ENCODE measurements at places on chromosomes 12 and 14.
A peak's percentile ranks its signal among the peaks of the same experiment; 100 is the strongest.

DNA sequence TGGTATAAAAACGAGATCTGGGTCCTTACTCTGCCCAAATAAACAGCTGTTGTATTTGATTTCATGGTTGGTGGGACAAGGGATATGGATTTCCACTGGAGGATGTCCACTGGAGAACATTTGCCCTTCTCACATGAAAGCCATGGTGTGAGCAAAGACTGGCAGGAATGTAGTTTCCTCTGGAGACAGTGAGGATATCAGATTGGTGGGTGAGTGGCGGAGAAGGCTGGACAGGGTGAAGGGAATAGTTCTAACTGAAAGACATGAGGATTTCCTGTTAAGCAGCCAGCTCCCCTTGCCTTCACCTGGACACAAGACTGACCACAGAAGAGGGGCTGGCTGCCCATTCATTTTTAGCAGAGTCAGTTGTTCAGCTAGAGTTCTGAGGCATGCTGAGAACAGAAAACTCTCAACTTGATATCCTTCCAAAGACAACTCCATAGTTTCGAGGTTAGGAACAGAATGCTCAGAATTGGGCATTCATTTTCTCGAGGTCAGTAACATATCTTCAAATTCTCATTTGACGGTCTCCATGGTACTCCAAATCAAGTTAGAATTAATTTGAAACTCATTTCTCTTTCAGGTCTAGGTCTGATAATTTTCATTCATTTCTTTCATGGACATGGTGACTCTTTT lies 365.7 kb downstream of the LRIG3 start:
- DNase-seq = no peak

GRCh38 chr12:38350342-38351174 lies 34.0 kb downstream of the ALG10B start:
- no peak for DNase-seq

GRCh38 chr12:93256256-93256969 lies 121.3 kb upstream of the NUDT4 start:
- DNase-seq = no peak

DNA sequence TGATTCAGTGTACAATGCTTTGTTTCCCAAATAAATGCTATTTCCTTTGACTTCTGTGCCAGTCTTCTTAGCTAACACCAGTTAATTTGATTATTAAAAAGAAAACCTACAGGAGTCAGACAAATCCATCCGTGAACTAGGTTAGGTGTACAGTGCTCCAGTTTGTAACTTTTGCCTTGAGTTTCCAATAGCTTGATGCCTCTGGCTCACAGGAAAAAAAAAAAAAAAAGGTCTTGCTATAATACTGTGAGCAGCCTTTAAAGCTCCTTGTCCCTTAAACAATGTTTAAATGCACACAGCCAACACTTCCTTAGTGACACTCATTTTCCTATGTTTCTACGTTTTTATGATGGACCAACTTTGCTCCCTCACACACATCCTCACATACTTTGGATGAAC lies 71.8 kb upstream of the TMX1 start:
- no peak for DNase-seq

DNA sequence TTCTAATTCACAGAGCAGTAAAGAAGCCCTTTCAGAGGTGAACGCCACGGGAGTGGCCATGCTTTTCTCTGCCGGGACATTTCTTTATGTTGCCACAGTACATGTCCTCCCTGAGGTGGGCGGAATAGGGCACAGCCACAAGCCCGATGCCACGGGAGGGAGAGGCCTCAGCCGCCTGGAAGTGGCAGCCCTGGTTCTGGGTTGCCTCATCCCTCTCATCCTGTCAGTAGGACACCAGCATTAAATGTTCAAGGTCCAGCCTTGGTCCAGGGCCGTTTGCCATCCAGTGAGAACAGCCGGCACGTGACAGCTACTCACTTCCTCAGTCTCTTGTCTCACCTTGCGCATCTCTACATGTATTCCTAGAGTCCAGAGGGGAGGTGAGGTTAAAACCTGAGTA lies 26.2 kb upstream of the PLEKHD1 start:
- DNase-seq = no peak

DNA sequence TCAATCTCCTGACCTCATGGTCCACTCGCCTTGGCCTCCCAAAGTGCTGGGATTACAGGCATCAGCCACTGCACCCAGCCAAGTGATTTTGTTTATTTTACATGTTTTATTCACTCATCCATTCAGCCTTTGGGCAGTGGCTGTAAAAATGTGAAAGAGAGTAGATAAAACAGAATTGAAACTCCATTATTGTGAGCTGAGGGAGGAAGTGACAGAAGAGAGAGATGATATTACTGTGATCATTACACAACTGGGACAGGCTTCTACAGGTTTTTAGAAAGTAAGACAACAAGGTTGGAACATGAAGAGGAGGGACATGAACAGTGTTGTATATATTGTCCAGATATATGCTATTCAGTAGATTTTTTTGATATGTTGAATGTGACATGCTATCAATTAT lies 25.0 kb downstream of the CREBL2 start:
- DNase-seq = no peak

GRCh38 chr14:97874394-97874793 lies 1077.2 kb downstream of the VRK1 start:
- no peak for DNase-seq

DNA sequence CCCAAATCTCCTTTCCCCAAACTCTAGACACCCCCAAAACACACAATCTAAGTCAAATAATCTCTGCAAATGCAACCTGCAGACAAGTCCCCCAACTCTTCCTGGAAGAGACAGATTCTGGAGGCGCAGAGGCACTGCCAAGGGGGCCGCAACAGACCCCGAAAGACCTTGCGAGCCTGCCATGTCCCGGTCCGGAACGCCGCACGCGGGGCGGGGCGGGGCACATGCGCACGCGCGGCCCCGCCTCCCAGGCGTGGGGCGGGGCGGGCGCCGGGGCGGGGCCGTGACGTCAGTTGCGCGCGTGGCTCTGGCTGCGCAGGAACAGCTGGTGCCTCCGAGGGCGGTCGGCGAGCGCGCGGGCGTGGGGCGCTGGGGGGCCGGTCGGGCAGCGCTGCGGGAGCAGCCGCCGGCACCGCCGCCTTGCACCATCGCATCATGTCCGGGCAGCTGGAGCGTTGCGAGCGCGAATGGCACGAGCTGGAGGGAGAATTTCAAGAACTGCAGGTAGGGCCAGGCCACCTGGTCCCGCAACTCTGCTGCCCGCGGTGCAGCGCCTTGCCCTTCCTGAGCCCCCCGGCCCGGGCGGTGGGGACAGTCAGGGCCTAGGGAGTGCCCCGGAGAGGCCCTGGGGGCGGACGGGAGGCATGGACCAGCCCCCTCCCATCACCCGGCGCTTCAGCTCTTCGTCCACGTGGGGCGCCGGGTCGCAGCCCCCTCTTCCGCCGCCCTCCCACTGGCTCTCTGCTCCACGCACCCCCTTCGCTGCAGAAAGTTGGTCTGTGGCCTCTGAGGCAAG lies at the start of gene TMEM120B:
Gene TMEM120B (plus strand): TSS at position 292 of the 796 bp plus-strand sequence. CDS start 144 bp downstream, at position 436.
- DNase-seq = peak; percentile 71

DNA sequence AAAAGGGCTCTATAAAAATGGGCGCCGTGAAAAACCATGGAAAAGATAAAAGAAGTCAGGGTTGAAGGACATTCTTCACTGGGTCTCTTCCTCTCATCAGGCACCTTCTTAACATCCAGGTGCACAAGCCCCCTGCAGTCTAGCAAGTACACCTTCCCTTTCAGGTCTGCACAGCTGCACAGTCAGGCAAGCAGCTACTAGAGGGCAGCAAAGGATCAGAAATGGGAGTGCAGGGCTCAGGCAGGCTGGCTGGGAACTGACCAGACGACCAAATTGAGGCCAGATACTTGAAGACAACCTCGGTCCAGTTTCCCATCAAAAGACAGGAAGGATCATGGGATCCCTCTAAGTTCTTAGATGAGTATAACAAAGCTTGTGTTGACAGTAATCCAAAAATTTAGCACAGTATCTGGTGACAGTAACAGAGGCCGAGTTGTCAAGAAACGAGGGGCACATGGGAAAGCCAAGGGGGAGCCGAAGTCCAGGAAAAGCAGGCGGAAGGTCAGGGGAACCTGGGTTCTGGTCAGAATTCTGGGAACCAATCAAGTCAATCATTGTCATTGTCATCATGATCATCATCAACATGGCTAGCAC lies 10.1 kb upstream of the GRIP1 start:
- peak; percentile 82 for DNase-seq

DNA sequence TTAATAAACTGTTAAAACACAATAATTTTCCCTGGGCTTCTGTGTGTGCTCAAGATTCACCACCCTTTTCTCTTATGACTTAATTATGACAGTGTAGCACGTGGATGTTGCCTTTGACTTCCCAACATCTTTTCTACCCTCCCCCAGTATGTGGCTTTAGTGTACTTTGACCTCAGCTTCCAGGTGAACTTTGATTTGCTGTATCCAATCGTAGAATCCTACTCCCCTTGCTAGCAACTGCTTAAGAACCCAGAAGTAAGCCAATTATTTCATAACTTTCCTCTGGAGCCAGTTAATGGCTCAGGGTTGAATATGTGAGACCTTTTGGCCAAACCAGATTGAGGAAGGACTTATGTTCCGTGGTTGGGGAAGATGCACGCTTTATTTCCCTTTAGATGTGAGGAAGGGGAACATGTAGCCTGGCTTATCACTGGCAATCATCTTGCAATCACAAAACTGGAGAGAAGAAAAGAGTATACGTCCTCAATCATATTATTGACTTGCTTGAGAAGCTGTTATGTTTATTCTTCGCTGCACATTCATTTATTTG lies 259.6 kb upstream of the ATP2B1 start:
- DNase-seq = no peak

GRCh38 chr12:114529966-114530365 lies 124.0 kb upstream of the TBX5 start:
- DNase-seq = no peak

GRCh38 chr14:60087668-60088067 lies 4.1 kb upstream of the PCNX4 start:
- DNase-seq = no peak

GRCh38 chr14:84856751-84857534 lies 673.0 kb upstream of the FLRT2 start:
- no peak for DNase-seq

DNA sequence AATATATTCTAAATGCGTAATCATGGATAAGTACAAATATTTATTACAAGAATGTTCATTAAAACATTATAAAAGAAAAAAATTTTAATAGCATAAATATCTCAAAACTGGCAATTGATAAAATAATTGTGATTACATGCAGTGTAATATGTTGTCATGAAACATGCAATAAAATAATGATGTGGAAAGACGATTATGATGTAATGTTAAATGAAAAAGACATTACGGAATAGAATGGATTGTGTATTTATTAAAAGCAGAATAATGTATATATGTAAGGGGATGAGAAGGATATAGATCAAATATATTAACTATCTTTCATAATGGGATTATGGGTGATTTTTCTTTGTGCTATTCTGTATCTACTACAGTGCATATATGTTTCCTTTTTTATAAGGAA lies 32.8 kb downstream of the NDUFA9 start:
- DNase-seq = no peak

DNA sequence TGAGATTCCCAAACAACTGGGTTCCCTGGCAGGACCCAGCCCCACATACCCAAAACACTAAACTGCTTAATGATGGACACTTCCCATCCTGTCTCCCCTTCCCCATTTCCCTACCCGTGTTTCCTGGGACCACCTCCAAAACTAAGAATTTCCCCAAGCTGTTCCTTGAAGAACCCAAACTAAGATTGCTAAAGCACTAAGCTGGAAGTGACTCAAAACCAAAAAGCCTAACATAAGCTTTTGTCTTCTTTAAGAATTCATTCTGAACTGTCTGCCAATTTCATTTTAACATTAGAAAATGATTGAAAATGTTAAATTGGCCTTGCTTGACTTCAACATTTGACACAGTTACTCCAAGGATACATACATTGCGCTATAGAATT lies 29.5 kb upstream of the STAB2 start:
- DNase-seq = no peak

DNA sequence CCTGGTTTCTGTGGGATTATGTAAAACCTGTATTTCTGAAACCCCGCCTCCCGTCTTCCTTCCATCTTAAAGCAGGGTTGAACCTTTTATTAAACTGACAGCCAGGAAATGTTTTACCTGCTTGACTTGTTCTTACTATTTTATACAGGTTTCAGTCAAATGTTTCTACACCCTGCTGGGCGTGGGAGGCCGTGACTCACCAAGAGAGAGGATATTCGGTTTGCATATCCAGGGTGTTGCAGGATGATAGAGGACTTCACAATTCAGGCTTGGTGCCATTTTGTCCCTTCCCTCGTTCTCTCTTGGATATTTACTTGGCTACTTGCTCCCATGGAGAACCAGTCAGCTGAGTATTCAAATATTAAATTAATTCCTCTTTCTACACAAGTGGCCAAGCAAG lies 69.7 kb downstream of the ARF6 start:
- no peak for DNase-seq

GRCh38 chr14:68782091-68782981 lies 10.5 kb downstream of the ZFP36L1 start:
- DNase-seq = no peak

DNA sequence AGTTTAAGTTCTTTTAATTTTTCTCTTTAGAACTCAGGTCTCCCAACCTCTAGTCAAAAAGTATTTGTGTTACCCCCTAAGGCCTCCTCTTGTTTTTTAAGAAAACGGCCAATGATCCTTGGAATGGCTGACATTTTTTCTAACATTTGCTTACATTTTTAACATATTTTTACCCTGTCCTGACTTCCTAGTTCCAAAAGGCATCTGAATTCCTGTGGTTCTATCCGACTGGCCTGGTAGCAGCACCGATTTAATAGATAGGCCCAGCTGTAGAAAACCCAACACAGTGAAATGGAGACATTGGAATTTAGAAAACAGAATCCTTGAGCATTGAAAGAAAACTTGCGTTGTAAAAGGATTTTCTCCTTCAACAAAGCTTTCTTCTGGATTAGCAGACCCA lies 134.7 kb upstream of the GSC start:
- no peak for DNase-seq

- DNase-seq = peak; percentile 18
Measured at GRCh38 chr14:106831322-106831720, 1304.9 kb downstream of the TMEM121 start.

- DNase-seq = no peak
Measured at GRCh38 chr14:53668897-53669296, 287.7 kb downstream of the BMP4 start.

GRCh38 chr12:62767946-62768345 lies 167.0 kb downstream of the PPM1H start:
- no peak for DNase-seq

DNA sequence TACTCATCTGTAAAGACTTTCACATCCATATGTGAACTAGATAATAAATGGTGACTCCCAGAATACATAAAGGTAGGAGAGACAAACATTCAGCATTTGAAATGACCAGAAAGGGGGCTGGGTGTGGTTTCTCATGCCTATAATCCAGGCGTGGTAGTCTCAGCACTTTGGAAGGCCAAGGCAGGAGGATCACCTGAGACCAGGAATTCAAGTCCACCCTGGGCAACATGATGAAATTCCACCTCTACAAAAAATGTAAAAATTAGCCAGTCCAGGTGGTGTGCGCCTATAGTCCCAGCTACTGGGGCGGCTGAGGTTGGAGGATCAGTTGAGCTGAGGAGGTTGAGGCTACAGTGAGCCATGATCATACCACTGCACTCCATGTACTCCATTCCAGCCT lies 4.1 kb upstream of the CS start:
- no peak for DNase-seq
